ENCODE measurements at places on chromosomes 4 and X. TPM values are rescaled to one million over a fixed set of nuclear protein-coding genes. Genes with fewer than 3 reads are reported as not detected.

The SYNPO2 gene
- 22.0 TPM for polyA plus RNA-seq

The KCTD8 gene
- polyA plus RNA-seq: 0.09 TPM

The CACNA1F gene
- polyA plus RNA-seq: 0.11 TPM

The MAGIX gene
- polyA plus RNA-seq: 6.0 TPM

The PABPC1L2A gene
- polyA plus RNA-seq: not detected

The IQSEC2 gene
- 7.6 TPM for polyA plus RNA-seq

The STATH gene
- not detected for polyA plus RNA-seq

The TMEM144 gene
- 2.7 TPM for polyA plus RNA-seq

The RS1 gene
- polyA plus RNA-seq: not detected

The XAGE1A gene
- polyA plus RNA-seq: not detected

The SPANXN4 gene
- not detected for polyA plus RNA-seq

The TXK gene
- 2.3 TPM for polyA plus RNA-seq

The PHKA1 gene
- 2.8 TPM for polyA plus RNA-seq

The SLC7A11 gene
- 0.16 TPM for polyA plus RNA-seq

The DUSP21 gene
- not detected for polyA plus RNA-seq

The GSTCD gene
- 1.5 TPM for polyA plus RNA-seq

The UGT2B10 gene
- polyA plus RNA-seq: not detected

The KLHL5 gene
- polyA plus RNA-seq: 2.9 TPM

The RRH gene
- 0.07 TPM for polyA plus RNA-seq

The SEPTIN11 gene
- 9.5 TPM for polyA plus RNA-seq

The KIT gene
- polyA plus RNA-seq: 1.7 TPM

The MID1 gene
- 4.6 TPM for polyA plus RNA-seq

The SPATA4 gene
- polyA plus RNA-seq: 0.06 TPM

The CPLX1 gene
- 2.8 TPM for polyA plus RNA-seq

The GPR173 gene
- 0.18 TPM for polyA plus RNA-seq

The ERCC6L gene
- 1.7 TPM for polyA plus RNA-seq

The FHDC1 gene
- 6.7 TPM for polyA plus RNA-seq

The RAB39B gene
- 0.09 TPM for polyA plus RNA-seq

The SORBS2 gene
- 33.4 TPM for polyA plus RNA-seq

The SPANXB1 gene
- polyA plus RNA-seq: not detected

The ADGRA3 gene
- polyA plus RNA-seq: 4.3 TPM

The NAA15 gene
- polyA plus RNA-seq: 11.4 TPM

The PAGE1 gene
- polyA plus RNA-seq: not detected

The SORCS2 gene
- polyA plus RNA-seq: 1.1 TPM

The HHIP gene
- polyA plus RNA-seq: not detected

The TLL1 gene
- polyA plus RNA-seq: 0.35 TPM

The CHRNA9 gene
- polyA plus RNA-seq: not detected

The CCDC120 gene
- 27.9 TPM for polyA plus RNA-seq

The GLRB gene
- polyA plus RNA-seq: 0.14 TPM

The NAA11 gene
- not detected for polyA plus RNA-seq

The PPARGC1A gene
- polyA plus RNA-seq: 0.49 TPM

The HSFX2 gene
- polyA plus RNA-seq: 0.21 TPM

The PABPC1L2B gene
- not detected for polyA plus RNA-seq

The RPS6KA6 gene
- polyA plus RNA-seq: 0.48 TPM

The MAN2B2 gene
- 6.5 TPM for polyA plus RNA-seq

The LGI2 gene
- polyA plus RNA-seq: 0.08 TPM

The ANXA10 gene
- polyA plus RNA-seq: 0.51 TPM

The GLRA2 gene
- not detected for polyA plus RNA-seq

The IBSP gene
- polyA plus RNA-seq: not detected

The WDR17 gene
- 0.20 TPM for polyA plus RNA-seq

The NLGN4X gene
- polyA plus RNA-seq: 0.06 TPM

The TCEAL6 gene
- not detected for polyA plus RNA-seq

The EFHC2 gene
- 1.1 TPM for polyA plus RNA-seq

The EXOC1L gene
- not detected for polyA plus RNA-seq

The SATL1 gene
- polyA plus RNA-seq: 0.02 TPM

The PLAC8 gene
- 88.4 TPM for polyA plus RNA-seq

The HNRNPD gene
- 156 TPM for polyA plus RNA-seq

The RAB41 gene
- not detected for polyA plus RNA-seq

The NDNF gene
- 0.29 TPM for polyA plus RNA-seq

The MAB21L2 gene
- 0.73 TPM for polyA plus RNA-seq
